ENCODE measurements at places on chromosomes 3 and 15. TPM values are rescaled to one million over a fixed set of nuclear protein-coding genes. Genes with fewer than 3 reads are reported as not detected.

DNA sequence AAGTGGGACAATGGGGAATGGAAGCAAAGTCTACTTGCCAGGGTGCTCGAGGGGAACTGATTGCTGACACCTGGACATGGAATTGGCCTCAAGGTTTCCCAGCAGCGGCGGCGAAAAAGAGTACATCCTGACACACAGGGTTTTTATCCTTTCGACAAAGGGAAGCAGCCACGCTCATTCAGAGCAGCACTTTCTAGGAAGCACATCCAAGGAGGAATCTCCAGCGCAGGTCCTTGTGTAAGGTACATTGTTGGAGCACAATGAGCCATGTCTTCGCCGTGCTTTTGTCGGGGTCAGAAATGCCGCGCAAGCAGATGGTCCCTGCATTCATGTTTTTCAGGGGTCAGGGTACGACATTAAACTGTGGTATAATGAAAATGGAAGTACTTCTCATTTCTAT, 16.8 kb downstream of the CACNA1D start:
- no peak for DNase-seq

- DNase-seq, result no peak
Measured at GRCh38 chr15:41024131-41024530, 70.9 kb downstream of the CHAC1 start.

DNA sequence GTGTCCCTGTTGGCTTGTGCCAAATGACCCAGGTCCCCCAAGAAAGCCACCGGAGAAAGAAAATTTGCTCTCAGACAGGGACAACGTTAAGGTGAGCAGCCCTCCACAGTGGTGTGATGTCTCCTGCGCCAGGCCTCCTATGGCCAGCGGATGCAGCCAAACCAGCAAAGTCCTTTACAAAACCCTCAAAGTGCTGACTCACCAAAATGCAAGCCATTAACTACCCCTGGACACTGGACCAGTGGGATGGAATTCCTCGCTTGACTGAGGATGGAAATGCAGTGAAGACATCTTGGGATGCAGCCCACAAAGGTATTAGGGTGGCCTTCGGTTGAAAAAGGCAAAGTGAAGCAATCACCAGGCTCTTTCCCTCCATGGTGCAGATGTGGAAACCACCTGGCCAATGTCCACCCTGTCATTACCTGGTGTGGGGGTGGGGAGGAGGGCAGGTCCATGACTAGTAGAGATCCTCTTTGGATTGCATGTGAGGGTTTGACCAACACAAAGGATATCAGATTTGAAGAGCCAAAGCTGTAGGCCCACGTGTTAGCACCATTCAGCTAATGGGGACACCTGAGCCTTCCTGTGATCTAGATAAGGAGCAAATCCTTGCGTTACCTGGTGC, 127.4 kb upstream of the SLC6A11 start:
- no peak for DNase-seq

The RPS17 gene
- 2,038 TPM for total RNA-seq

- DNase-seq, result no peak
Measured at GRCh38 chr15:41955100-41955499, 17.3 kb downstream of the EHD4 start.

The IL5RA gene
- 0.12 TPM for total RNA-seq

- no peak for DNase-seq
Measured at GRCh38 chr15:62264196-62264595, 99.1 kb upstream of the C2CD4B start.

DNA sequence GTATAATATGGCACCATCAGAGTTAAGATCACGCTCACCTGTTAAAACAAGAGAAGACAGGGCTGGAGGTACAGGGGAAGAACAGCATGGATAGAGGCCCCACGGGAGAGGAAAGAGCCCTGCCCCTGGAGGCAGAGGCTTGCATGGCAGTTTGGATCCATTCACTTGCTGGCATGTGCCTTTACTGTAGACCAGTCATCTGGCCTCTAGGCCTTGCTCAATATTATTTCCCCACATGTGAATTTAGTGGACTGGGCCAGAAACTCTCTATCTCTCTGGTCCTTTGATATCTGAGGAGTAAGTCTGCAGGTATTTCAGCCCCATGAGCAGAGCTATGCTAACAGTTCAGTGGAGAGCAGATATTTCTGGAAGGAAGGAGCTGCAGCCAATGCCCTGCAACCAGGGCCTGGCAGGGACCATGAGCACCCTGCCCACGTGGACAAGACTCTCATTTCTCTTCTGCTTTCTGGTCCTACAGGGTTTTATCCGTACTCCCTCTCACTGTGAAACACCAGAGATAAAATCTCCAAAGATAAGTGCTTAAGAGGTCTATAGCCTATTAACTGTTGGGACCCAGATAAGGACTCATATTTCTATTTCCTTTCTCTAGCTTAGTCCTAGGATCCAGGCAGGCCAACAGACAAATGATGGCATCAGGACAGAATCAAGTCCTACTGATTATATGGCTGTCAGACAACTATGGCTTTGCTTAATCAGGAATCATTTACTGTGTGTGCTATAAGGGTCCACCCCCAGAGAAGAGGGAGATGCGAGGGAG, 65.0 kb downstream of the CLDN11 start:
- DNase-seq, result no peak

DNA sequence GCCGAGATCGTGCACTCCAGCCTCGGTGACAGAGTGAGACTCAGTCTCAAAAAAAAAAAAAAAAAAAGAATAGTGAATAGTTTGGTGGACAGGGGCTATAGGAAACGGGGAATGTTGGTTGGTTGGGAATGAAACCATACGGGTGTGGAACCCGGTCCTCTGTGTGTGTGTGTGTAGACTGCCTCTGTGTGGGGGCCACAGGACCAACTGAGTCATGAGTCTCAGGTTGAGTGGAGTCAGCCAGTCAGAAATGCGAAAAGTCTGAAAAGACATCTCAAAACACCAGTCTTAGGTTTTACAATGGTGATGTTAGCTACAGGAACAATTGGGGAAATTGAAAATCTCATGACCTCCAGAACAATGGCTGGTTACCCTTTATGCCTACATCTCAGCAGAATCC, 44.5 kb downstream of the ZDHHC19 start:
- no peak for DNase-seq

The SLC25A36 gene
- total RNA-seq, result 54.7 TPM

The ZWILCH gene
- total RNA-seq, result 5.1 TPM

DNA sequence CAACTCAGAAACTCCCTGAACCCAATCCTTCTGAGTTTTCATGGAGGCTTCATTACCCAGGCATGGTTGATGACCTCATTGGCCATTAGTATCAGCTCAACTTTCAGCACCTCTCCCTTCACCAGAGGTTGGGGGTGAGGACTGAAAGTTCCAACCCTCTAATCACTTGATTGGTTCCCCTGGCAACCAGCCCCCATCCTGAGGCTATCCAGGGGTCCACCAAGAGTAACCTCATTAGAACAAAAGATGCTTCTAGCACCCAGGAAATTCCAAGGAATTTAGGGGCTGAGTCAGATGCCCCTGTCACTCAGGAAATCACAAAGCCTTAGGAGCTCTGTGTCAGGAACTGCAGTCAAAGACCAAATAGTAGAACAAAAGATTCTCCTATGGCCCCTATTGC, 43.8 kb downstream of the ADAMTSL3 start:
- no peak for DNase-seq

The LRRIQ4 gene
- not detected for total RNA-seq

DNA sequence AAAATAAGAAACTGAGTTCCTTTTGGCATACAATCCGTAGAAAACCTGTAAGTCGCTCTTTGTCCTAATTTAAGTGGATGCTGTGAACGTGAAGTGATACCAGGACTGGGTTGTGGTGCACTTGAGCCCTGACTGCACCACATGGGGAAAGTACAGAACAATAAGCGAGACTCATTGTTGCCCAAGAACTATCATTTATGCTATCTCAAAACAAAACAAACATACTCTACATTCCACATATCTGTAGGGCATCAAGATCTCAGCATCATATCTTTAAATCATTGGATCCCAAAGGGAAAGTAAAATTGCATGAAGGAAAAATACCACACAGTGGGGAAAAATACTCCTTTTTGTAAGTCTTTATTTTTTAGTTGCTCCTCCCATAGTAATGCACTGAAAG, 580.3 kb downstream of the MECOM start:
- DNase-seq, result no peak

GRCh38 chr3:10926256-10926810, 66.2 kb upstream of the SLC6A1 start:
- no peak for DNase-seq

GRCh38 chr3:22441711-22442110, 690.7 kb upstream of the ZNF385D start:
- no peak for DNase-seq

The ENTPD3 gene
- total RNA-seq, result not detected

All from CD4-positive, alpha-beta memory T cell (primary cell).